ENCODE measurements at places on chromosomes 11 and 22.

DNA sequence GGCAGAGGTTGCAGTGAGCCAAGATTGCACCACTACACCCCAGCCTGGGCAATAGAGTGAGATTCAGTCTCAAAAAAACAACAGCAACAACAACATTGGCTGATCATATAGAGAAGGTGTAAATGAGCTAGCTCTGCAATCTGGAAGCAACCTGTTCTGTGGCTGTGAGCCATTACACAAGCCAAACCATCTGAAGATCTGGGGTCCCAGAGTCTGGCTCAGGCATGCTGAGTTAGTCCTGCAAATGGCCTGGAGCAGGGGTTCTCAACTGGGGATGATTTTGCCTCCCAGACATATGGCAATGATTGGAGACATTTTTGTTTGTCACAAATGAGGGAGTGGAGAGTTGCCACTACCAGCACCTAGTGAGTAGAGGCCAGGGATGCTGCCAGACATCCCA lies 42.3 kb upstream of the RAB1B start:
- DNase-seq: no peak

DNA sequence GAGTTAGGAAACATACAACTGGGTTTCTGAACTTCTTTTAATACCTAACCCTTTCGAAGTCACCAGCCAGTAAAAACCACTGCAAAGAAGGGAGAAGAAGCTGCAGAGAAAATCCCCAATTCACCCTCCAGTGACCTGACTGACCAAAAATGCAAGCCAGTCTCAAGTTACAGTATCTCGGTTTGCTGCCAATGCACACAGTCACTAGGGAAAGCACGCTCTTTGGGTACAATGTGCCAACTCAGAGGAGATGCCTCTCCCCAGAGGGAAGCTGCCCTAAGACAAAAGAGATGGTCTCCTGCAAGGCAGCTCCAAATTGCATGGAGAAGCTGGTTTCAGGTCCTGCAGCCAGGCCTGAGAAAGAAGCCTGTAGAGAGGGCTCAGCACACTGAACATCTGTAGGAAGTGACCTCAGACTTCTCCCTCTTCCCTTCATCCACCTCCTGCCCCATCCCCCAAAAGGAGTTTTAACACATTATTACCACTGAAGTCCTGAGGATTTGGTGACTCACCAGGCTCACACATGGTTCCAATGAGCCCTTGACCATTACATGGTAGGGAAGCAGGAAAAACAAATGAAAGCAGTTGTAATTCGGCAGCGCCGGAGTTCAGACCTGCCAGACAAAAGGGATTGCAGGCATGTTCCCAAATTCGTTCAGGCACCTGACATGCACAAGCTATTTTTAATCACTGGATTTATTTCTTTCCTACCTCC lies 90.1 kb downstream of the ETS1 start:
- no peak for DNase-seq

GRCh38 chr11:110507328-110507727 lies 77.6 kb downstream of the FDX1 start:
- DNase-seq: no peak

DNA sequence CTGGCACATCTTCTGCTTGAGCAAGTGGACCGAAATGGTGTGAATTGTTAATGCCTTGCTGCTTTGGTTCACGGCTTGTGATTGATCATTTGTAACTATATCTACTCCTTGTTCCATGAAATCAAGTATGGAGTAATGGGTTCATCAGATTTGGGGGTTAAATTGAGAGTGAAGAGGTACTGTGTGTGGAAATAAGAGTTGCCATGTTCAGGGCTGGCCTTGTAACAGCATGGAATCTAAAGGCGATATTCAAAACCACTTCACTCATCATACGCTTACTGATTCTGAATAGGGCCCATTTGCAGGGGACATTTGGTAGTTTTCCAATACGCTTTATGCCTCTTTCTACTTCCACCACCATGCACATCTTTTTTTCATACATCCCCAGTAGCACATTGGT lies 122.2 kb downstream of the DCDC1 start:
- no peak for DNase-seq

DNA sequence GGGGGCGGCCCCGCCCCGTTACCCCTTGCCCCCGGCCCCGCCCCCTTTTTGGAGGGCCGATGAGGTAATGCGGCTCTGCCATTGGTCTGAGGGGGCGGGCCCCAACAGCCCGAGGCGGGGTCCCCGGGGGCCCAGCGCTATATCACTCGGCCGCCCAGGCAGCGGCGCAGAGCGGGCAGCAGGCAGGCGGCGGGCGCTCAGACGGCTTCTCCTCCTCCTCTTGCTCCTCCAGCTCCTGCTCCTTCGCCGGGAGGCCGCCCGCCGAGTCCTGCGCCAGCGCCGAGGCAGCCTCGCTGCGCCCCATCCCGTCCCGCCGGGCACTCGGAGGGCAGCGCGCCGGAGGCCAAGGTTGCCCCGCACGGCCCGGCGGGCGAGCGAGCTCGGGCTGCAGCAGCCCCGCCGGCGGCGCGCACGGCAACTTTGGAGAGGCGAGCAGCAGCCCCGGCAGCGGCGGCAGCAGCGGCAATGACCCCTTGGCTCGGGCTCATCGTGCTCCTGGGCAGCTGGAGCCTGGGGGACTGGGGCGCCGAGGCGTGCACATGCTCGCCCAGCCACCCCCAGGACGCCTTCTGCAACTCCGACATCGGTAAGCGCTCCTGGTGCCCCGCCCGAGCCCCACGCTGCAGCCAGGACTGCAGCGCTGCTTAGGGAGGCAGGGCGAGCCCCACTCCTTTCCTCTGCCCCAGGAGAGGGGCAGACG lies at the start of gene TIMP3:
TSS of gene TIMP3 (plus strand) at position 169 of the 700 bp plus-strand sequence. CDS start at position 466, 297 bp downstream.
- no peak for DNase-seq

GRCh38 chr22:31892080-31892433 lies 52.3 kb upstream of the YWHAH start:
- no peak for DNase-seq

DNA sequence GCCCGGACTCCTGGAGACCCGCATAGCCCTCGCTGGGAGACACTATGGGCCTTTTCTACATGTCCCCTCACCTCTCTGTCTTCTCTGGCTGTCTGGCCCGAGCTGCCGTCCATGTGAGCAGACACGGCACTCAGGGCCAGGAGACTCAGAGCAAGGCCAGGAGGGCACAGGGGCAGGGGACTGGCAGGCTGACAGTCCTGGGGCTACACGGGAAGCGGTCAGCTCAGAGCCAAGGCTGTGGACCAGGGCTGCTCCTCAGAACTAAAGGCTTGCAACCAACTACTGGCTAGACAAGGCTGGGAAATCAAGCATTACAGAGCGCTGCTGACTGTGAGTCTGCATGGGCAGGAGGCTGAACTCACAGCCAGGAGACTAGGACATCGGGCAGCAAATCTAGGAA lies 56.1 kb upstream of the CDON start:
- DNase-seq: no peak

Data from activated T-cell treated with anti-CD3 and anti-CD28 coated beads for 4 hours (primary cell).